ENCODE measurements at places on chromosomes 5 and 9.

GRCh38 chr9:6461619-6462018 is 48.6 kb downstream of the UHRF2 start:
- no peak for DNase-seq

GRCh38 chr5:119814655-119815054 is 185.3 kb downstream of the FAM170A start:
- DNase-seq = no peak

GRCh38 chr9:87122947-87123685 is 175.8 kb upstream of the GAS1 start:
- no peak for DNase-seq

DNA sequence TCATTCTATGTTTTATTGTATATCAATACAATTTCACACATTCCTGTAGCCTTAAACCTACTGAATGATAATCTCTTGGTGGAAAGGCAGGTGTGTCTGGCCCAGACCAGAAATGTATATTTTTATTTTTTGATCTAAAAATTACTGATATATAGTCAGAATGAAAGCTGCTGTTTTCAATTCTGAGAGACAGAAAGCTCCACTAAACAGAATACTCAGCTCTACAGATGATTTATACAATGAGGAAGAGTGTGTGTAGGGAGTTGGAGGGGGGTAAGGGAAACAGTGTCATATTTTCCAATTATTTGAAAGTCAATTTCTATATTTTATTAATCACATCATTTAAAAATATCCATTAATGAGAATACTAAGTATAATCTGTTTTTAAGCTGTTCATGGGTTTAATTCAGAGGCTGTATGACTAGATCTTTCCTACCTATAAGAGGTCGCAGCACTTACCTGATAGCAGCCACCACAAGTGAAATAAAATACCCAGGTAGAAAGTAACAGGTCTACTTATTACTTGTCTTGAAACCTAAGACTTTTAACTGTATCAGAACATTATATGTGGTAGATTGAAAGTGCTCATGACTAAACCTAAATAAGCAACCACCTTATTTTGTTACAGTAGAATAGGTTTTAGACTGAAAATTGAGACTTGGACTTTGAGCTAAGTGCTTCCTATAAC is 183.4 kb downstream of the TMC1 start:
- DNase-seq = no peak

DNA sequence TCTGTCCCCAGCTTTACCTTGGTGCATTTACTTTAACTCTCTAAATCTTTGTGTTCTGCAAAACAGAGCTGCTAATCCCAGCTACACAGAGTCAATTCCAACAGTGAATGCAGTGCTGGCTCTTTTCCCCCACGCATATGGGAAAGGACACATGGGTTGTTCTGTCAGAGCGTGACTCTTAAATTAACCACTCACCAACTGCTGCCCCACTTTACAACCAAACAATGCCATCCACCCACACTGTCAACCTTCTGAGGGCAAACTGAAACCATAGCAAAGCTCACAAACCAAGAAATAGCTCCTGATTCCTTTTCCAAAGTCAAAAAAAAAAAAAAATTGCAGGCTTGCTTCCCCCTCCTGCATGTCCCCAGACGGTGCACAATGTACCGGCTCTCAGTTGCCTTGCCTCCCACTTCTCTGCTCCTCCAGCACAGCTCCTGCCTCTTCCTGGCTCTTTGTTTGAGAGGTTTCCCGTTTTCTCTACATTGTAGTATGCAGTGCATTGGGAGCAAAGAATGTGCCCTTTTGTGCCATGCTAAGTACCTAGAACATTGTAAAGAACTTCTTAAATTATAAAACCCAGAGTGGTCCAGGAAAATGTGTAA is 151.5 kb upstream of the DAPK1 start:
- peak; percentile 33 for DNase-seq

- DNase-seq = no peak
Measured at GRCh38 chr5:153985498-153985897, 53.2 kb downstream of the FAM114A2 start.

- no peak for DNase-seq
Measured at GRCh38 chr5:170819824-170820223, 36.3 kb downstream of the GABRP start.

DNA sequence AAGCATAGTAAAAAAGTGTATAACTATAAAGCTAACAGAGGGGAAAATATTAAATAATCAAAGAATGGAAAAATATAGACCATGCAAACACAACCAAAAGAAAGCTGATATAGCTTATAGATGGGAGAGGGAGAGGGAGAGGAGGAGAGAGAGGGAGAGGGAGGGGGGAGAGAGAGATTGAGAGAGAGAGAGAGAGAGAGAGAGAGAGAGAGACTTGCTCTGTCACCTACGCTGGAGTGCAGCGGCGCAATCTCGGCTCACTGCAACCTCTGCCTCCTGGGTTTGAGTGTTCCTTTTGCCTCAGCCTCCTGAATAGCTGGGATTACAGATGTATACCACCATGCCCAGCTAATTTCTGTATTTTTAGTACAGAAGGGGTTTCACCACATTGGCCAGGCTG is 110.6 kb downstream of the RAPGEF6 start:
- DNase-seq = no peak

DNA sequence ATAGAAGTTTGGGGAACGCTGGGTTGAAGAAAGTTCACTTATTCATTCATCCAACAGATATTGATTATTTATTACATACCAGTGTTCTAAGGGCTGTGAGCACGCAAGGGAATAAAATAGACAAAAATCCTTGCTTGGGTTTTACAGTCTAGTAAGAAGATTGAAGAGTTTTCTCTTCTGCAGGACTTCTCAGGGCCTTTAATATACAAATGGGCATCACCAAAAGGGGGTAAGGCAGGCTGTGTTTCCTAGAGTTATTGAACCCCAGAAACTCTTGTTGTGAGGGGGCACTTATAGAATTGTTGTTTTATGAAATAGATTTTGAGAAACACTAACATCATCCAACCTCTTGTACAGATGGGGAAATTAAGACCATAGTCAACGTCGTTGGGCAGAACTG is 198.5 kb upstream of the ZNF618 start:
- no peak for DNase-seq

- no peak for DNase-seq
Measured at GRCh38 chr9:91211919-91212318, 149.8 kb downstream of the AUH start.

GRCh38 chr9:85416715-85417114 is 325.0 kb downstream of the AGTPBP1 start:
- DNase-seq = no peak

- DNase-seq = no peak
Measured at GRCh38 chr9:127389381-127390247, 7.4 kb upstream of the SLC2A8 start.

DNA sequence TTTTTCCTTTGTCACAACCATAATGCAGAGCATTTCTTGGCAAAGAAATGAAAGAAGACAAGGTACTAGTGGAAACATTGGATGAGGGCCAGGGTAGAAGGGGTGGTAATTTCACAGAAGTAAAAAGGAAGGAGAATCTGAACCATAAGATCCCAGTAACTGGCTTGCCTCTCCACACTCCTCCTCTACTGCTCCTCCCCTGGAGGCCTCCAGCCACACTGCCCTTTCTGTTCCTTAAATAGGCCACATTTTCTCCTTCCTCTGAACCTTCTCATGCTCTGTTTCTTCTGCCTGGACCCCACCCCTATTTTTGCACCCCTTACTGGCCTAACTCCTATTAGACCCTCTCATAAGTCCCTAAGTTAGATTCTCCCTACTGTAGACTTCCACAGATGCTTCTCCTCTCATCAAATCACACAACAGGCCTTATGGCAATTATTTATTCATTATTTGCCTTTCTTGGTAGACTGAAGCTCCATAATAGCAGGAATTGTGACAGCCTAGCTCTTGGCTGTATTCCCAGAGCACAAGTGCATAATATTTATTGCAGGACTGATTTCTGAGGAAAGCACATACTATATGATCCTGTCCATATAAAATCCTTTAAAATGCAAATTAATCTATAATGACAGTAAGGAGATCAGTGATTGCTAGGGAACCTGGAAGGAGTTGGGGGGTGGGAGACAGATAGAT is 31.3 kb upstream of the GRIA1 start:
- no peak for DNase-seq

- no peak for DNase-seq
Measured at GRCh38 chr5:154713615-154714125, 41.5 kb upstream of the LARP1 start.

DNA sequence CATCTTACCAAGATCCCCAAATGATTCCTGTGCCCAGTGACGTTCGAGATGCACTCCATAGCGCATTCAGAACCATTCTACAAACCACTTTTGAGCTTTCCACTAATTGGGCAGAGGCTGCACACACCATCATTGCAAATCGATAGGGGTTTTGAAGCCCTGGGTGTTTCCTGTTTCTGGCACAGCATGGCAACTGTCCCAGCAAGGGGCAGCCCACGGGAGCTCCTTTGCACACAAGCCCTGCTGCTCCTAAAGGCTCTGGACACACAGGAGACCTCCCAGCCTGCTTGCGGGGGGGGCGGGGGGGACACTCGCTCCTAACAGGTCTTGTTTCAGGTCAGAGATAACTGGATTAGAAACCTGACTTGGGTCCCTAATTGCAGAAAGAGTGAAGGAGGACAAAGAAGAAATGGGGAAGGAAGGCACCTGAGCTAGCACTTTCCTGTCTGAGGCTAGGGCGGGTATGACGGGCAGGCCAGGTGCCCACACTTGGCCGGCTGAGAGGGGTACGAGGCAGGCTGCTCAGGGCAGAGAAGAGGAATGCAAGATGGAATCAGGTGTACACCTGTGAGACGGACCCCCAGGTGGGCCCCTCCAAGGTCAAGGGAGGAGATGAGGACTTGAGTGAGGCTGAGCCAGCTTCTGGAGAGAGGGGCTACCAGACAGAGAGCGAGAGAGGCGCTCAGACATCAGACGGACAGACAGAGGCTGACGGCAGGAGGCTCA is 820 bp downstream of the FBP1 start:
- DNase-seq = no peak

DNA sequence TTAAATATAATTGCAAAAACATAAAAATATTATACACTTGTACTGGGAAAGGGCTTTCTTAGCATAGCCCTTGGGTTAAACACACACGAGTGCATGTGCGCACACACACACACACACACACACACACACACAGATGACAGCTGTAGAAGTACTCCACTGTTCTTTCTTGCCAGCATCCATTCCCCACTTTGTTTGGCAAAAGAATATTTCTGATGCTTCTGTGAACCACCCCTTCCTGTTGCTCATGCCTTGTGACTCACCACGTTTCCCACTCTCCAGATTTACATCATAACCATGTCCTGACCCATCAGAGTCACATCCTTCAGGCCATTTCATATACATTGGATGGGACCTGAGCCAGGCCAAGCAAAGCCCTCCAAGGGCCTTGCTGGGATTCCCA is 280.1 kb downstream of the DNAH5 start:
- no peak for DNase-seq

- no peak for DNase-seq
Measured at GRCh38 chr5:68290847-68291246, 75.3 kb downstream of the PIK3R1 start.

DNA sequence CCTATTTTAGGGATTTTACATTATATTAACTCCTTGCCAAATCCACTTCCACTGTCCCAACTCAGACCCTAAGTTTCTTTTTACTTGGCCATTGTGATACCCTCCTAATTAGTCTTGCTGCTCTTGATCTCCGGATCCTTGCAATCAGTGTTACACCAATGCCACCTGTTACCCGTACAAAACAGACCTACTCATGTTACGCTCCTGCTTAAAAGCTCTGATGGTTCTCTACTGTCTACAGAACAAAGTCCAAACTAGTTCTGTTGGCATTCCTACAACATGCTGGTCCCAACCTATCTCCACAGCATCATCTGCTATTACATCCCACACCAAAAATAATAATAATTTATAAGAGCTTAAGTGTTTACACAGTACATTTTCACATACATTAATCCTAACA is 9.8 kb downstream of the ECPAS start:
- no peak for DNase-seq

DNA sequence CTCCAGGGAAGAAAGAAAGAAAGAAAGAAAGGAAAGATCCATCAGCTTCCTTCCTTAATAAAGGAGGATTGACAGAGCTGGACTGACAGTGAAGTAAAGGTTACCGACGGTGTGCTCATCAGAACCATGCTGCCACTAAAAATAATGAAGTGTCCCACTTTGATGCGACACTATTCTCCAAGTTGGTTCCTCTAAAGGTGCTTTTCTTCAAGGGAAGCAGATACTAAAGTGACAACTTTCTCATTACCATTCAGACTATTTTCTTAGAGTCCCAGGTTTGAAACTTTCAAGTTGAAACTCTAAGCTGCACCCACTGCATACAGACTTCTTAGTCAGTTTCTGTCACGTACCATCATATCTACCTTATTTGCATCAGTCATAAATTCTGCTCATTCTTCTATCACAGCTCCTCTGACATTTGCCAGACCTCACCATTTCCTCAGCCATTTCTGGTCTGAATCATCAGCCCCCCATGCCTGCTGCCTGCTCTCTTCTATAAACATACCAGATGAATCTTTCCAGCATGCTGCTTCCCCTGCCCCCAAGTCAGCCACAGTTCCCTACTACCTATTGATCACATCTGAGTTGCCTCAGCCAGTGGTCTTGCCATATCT is 177.6 kb downstream of the DEPDC1B start:
- DNase-seq = no peak

DNA sequence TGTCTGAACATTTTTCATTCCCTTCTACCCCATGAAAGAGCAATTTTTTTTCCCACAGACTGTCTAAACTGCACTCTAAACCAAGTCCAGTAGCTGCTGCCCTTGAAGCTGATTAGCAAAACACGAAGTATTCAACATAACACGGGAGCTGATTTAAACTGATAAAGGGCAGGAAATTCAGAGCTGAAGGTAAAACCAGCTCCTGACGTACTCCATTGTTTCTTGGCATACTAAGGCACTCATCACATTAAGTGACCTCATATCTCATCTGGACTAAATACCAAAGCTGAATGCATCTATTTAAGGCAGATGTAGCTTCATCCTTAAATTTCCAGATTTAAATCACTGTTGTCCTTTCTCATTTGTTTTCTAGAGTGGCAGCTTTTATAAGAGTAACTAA is 12.0 kb downstream of the GDF9 start:
- DNase-seq = no peak

- DNase-seq = no peak
Measured at GRCh38 chr5:775961-776861, 8.3 kb downstream of the ZDHHC11B start.

DNA sequence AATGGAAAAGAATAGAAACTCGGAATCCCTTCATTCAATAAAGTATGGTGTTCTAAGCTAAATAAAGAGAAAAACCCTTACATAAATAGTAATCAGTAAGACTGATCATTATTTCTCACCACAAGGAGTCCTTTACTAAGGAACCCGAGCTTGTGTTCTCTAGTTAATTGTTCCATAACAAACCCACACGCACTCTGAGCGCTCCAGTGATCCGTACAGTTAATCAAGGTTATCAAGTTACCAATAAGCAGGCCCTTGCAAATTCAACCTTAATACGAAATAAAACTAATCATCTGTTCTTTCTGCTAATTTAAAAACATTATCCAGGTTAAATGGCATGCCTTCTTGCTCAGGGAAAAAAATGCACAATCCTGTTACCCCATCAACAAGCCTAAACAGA is 224.4 kb downstream of the FRMD3 start:
- DNase-seq = no peak

DNA sequence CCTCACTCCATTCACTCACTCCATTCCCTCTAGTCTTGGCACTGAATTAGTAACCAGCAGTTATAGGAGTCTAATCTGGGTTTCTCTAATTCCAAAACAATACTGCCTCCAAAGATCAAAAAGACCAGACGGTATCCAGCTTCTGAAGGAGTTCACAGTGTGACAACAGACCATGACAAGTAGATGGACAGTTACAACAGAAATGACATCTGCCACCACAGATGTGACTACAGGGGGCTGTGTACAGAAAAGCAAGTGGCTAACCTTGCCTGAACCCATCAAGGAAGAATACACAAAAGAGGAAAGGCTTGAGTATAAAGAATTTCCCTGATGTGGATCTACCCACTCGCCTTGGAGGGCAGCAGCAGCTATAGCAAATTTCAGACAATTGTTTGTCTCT is 112.4 kb downstream of the ACTL7B start:
- DNase-seq = no peak

Data from anterior cingulate cortex (tissue), 58 donors.